Left cardiac atrium (tissue), 4 donors: ENCODE measurements at places on chromosomes 12 and 14. TPM values are rescaled to one million over a fixed set of nuclear protein-coding genes. Genes with fewer than 3 reads are reported as not detected.

The SOAT2 gene
- not detected for total RNA-seq

The LHX5 gene
- not detected for total RNA-seq

The LRFN5 gene
- total RNA-seq = 1.2 TPM

DNA sequence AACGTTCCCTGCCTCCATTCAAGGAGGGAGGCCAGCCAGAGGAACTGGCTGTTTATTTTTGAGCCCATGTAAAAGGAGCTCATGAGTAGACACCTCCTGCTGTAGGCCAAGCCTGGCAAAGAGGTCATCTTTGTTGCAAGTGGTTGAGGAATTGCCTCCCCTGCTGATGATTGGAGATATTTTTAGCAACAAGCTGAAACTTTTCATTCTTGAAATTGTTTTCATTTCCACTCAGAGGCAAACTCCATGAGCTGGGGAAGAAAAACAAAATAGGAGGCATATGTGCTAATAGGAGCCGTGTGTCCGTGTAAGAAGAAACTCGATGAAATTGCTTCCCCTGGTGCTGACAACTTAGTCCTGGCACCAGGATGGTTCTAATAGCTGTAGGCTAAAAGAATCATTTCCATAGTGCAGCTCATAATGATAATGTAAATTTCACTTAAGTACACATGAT, 440.1 kb upstream of the FAR2 start:
- no peak for DNase-seq

DNA sequence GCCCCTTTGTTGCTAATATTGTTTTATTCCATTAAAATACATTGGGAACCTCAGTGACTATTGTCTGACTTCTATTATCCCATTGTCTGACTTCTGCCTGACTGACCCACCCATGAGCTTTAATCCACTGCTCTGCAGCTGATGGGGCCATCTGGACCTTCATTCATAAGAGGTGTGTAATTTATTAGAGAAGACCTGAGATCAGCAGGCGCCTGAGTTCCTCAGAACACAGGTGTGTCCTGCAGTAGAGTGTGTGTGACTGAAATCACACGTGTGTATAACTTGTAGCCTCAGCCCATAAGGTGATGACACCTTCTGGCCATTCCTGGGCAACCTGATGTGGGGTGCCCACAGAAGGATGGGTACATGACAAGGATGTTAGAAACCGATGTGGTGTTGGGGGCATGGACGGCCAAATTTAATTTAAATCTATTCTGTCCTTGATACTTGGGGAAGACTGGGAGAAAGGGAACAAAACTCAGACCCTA, 821.0 kb downstream of the TMEM121 start:
- DNase-seq = no peak

GRCh38 chr14:31024577-31025366, 677 bp upstream of the AP4S1 start:
- DNase-seq = no peak

DNA sequence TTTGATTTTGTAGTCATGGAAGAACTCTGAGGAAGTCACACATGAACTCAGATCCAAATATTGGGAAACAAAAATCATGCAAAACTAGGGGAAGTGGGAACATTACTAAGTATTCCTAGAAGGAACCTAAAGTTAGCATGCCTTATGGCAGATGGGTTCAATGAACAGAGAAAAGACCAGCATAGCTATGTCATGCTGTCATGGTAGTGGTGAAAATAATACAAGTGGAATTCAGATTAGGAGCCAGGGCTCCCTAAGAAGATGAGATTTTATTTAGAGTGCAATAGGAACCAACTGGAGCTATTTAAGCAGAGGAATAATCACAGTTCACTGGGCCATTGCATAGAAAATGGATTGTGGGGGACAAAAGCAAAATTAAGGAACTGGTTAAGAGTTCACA, 134.0 kb downstream of the DIO2 start:
- DNase-seq = no peak

- DNase-seq = no peak
Measured at GRCh38 chr14:22143363-22143762, 445.7 kb downstream of the DAD1 start.

DNA sequence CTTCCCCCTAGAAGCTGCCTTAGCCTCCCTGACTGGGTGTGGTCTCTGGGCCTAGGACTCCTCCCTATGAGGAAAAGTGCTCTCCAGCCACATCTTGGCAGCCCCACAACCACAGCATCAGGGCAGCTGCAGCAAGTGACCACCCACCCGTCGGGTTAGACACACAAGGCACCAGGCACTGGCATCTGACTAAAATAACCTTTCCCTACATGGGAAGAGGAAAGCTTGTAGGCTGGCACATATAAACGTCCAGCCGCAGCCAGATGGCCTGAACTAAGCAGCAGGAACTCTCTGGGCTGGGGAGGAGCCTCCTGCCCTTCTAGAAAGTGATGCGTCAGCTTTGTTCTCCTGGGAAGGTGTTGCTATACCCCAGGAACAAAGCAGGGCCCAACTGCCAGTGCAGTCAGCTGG, 328.7 kb downstream of the DPF3 start:
- DNase-seq = peak; percentile 57

- no peak for DNase-seq
Measured at GRCh38 chr14:49206828-49207227, 379.4 kb downstream of the RPS29 start.

DNA sequence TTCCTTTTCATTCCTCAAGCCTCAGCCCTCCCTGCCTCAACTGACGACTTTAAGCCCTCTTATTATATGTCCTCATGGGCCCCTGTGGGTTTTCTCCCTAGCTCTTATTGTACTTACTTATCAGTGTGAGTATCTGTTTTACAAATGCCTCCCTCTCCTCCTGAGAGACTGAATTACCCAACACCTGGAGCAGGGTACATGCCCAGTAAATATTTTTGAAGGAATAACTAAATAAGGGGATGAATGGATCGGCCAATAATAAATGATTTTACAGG, 95.8 kb upstream of the SLC35F4 start:
- DNase-seq = no peak

GRCh38 chr12:102197789-102198188, at the start of gene PMCH:
Gene PMCH, minus strand, starts transcription at chr12:102197833. Its CDS starts 63 bp downstream, at chr12:102197770.
- no peak for DNase-seq

- no peak for DNase-seq
Measured at GRCh38 chr14:42665083-42665482, 1058.4 kb downstream of the LRFN5 start.

DNA sequence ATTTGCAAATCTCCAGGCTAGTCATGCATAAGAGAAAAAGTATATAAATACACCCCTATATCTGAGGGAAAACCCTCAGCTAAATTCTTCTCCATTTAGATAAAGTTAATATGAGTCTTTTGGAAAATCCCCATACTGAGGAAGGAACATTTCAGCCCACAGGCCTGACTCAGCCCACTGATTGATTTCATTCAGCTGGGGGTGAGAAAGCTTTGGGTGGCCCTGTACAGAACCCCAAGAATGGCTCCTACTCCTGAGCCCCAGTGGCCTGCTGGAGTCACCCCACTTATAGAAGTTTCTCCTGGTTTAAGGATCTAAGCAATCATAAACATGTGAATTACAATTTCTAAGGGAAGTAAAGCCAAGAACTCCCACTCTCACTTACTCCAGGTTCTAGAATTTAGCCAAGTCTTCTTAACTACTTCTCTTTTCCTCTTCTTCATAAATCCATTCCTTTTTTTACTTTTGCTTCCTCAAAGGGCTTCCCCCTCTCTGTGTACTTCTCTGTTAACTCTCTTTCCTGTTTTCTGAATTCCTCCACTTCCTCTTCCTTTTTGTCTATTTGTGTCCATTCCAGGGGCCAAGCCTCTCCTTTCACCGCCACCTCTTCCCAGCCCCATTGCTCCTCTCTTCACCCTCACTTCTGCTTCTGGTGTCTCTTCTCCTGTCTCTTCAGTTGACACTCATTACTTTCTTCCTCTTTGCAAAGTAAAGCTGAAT, 21.0 kb downstream of the RTN1 start:
- no peak for DNase-seq

GRCh38 chr14:77104393-77104792, 6.3 kb downstream of the CIPC start:
- DNase-seq = no peak

DNA sequence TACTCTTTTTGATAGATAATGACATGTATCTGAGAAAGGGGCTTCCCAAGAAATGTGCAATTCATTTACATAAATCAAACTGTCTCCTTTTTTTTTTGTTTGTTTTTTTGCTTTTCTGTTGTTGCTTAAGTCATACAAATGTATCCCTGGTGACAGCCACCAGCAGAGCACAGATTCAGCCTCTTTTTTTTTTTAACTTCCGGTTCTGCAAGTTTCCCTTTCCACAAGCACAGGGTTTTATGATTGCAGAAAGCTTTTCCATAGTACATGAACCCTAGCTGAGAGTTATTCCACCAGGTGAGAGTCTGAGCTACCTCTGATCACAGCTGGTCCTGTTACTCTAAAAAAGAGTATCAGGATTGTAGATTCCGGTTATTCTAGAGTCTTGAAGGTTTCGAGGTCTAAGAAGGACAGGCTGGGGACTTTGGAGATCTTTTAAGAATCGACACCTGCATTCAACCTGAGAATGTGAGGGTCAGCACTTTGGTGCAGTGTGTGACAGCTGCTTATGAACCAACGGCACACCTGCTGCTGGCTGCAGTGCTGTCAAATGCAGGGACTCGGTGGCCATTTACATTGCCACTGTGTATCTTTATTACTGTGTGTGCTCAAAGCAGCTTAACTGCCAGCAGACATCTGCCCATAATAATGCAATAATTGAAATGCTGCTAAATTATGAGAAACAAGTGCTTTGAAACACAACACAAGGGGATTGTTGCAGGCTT, 551.7 kb downstream of the NRXN3 start:
- DNase-seq = no peak

DNA sequence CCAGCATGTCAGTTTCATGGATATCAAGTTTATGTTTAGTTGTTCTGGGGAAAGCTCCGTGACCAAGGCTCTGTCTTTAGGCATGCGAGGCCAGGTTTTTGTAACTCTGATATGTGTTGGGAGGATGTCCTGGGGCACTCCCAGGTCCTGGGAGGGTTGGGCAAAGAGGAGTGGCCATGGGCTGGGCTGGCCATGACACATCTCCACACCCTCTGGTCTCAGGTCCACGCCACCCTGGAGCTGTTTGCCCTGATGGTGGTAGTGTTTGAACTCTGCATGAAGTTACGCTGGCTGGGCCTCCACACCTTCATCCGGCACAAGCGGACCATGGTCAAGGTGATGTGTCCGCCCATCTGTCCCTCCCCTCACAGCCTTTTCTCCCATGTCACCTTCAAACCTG, 46.4 kb downstream of the TPCN1 start:
- peak; percentile 15 for DNase-seq

GRCh38 chr12:89918172-89918846, 209.7 kb upstream of the ATP2B1 start:
- no peak for DNase-seq

GRCh38 chr14:52080808-52081755, 12.2 kb upstream of the NID2 start:
- no peak for DNase-seq

- peak; percentile 25 for DNase-seq
Measured at GRCh38 chr12:105382771-105383622, 52.5 kb downstream of the C12orf75 start.

DNA sequence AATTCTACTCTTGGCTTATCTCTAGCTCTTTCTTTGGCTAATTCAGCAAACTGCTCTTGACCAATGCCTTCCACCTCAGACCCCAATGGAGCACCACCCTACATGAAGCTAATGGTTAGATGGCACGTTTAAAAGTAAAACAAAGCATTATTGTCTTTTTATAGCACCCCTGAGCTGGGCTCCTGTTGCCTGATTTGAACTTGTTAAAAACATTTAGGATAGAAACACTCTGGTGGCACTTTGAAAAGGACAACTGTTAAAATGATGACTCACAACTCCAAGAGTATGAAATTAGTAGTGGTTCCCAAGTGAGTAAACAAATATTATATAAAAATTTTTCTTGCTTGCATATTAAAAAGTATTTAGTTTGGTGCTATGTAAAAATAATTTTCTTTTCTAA, 299.6 kb upstream of the DCN start:
- DNase-seq = no peak
